ENCODE measurements at places on chromosomes 7 and 10. TPM values are rescaled to one million over a fixed set of nuclear protein-coding genes. Genes with fewer than 3 reads are reported as not detected.
A peak's percentile ranks its signal among the peaks of the same experiment; 100 is the strongest.

DNA sequence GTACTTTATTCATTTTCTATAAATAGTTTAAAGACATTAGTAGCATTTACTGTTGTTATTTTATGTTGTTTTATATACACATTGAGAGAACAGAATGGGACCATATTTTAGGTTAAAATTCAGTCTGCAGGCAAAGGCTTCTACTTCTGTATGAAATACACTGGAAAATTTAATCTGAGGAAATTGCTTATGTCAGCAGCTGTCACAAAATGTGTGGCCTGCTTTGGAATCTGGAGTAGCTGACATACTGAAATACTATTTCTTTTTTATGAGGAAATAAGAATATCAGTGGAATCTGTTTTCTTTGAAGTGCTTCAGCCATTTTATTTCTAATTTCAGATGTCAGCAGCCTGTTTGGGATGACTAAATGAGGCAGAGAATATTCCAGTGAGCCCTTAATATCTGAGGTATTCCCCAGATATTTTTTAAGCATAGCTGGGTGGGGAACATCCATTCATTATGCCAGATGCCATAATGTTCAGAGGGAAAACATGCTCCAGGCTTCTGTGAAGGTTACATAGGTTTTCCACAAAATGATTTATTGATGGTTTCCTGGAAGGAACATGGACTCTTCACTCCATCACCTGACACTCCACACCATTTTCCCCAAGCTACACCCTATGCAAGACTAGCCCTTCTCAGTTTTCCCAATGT is 267.1 kb downstream of the ARL4A start:
- no peak for DNase-seq

Gene PHYHIPL
- 19.1 TPM for polyA plus RNA-seq

GRCh38 chr10:132803416-132804210 is 17.7 kb upstream of the NKX6-2 start:
- DNase-seq = no peak

- DNase-seq = no peak
These were observed 54.1 kb downstream of the HSPA12A start for GRCh38 chr10:116688241-116688711.

GRCh38 chr7:14000247-14000646 is 10.8 kb upstream of the ETV1 start:
- no peak for DNase-seq

DNA sequence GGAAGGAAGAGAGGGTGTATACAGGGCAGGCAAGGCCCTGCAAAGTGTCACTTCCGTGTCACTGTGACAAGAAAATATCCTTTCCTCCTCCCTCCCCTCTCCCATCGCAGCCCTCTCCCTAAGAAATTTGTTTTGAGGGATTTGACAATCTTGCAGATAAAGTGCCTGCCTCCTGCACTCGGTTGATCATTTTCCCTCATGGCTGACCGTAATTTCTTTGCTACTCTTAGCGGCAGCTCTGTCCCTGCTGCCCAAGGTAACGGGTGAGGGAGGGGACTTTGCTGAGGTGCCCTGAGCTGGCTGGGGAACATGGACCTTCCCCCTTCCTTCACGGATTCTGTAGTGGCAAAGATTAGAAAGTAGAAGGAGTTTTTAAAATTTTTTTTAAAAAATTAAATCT is 179.1 kb downstream of the TCF7L2 start:
- no peak for DNase-seq

Gene LIPF
- not detected for polyA plus RNA-seq

Gene OPN1SW
- polyA plus RNA-seq = 0.18 TPM

DNA sequence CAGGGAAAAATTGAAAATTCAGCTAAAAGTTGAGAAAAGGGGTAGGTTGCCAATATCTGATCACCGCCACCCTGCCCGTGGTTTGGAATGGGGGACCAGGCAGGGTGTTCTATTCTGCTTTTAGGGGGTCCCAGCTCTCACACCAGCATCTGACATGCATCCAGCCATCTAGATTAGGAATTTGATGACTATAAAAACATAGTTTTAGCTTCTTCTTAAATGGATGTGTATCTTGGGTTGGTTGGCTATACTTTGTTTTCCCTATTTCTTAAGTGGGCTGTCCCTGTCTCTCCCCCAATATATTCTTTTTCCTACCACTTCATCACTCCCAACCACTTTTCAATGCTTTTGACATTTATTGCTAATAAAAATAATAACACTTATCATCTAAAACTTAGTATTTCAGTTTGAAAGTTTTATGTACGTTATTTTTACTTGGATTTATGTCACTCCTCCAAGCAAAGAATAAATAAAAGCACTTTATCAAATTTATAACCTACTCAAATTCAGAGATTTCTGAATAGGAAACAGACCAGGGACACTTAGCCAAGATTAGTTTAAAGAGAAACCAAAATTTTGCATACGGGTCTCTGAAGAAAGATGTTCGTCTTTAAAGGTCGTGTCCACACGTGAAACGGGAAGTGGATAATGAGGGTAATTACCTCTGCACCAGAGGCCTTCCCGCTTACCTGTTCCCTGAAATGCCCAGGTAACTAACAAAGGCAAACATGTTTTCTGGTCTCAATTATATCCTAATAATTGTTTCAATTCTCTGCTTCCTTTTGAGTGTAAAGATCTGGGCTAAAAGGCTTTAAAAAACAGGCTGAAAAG is 233.2 kb upstream of the AUTS2 start:
- no peak for DNase-seq

DNA sequence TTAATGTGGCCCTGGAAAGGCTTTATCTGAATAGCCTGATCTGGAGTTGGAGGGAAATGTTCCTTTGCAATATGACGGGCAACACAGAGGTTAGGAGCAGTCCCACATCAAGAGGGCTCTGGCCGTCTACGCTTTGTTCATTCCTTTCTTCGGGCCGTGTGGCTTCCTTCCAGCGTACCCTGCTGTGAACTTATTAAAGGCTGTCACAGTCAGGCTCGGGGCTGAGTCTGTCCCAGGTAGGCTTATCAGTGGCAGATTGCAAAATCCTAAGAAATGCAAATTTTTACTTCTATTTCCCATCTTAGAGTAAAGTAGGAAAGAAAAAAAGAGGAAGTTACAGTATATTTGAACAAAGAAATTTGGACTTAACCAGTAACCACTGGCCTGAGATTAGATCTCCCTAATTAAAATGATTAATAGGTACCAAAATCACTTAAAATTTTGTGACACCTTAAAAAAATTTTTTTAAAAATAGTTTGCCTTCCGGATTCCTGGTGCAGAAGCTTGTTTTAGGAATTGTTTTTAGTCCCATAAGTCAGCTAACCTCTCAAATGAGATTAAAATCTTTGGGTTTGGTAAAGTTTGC is 453.1 kb upstream of the MKI67 start:
- DNase-seq = no peak

DNA sequence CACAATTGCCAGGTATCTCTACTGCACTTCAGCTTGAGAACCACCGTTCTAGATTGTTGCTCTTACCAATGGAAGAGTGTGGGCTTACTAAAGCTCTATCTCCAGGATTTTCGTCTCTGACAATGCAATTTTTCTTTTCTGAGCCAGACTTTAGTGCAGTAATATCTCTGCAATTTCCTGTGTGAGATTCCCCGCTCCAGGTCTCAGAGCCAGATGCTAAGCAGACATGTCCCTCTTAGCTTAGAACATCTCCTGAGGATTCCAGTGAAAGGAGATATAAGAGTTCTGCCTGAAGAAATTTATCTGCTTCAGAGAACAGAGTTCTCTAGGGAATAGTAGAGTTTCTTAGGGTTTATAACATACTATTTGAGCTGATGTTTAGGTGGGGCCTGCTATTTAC is 82.0 kb downstream of the SND1 start:
- no peak for DNase-seq

- no peak for DNase-seq
These were observed 26.5 kb upstream of the CHST15 start for GRCh38 chr10:124119946-124120345.

Gene EN2
- polyA plus RNA-seq = not detected

Gene GPR22
- 2.5 TPM for polyA plus RNA-seq

- DNase-seq = peak; percentile 92
These were observed 8.2 kb downstream of the TACR2 start for GRCh38 chr10:69408318-69409175.

DNA sequence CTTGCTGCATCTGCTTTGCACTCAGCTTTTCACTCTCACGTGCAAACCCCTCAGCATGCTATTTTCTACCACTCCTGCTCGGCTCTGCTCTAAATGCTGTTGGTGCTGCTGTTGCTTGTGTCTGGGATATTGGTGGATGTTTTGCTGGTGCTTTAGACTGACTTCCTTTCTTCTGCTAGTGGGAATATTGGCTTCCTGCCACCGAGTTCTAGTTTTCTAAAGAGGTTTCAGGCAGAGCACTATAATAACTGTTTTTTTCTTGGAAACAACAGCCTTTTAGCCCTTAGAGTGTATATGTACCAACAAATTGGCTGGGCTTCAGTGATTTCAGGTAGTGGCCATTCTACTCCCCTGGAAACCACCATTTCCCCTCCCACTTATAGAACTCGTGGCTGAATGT is 27.8 kb downstream of the TMEM236 start:
- DNase-seq = no peak

- no peak for DNase-seq
These were observed 14.6 kb downstream of the EPHB6 start for GRCh38 chr7:142869434-142869833.

Gene MYOF
- 31.6 TPM for polyA plus RNA-seq

- DNase-seq = no peak
These were observed 264.4 kb downstream of the SKAP2 start for GRCh38 chr7:26599982-26600381.

DNA sequence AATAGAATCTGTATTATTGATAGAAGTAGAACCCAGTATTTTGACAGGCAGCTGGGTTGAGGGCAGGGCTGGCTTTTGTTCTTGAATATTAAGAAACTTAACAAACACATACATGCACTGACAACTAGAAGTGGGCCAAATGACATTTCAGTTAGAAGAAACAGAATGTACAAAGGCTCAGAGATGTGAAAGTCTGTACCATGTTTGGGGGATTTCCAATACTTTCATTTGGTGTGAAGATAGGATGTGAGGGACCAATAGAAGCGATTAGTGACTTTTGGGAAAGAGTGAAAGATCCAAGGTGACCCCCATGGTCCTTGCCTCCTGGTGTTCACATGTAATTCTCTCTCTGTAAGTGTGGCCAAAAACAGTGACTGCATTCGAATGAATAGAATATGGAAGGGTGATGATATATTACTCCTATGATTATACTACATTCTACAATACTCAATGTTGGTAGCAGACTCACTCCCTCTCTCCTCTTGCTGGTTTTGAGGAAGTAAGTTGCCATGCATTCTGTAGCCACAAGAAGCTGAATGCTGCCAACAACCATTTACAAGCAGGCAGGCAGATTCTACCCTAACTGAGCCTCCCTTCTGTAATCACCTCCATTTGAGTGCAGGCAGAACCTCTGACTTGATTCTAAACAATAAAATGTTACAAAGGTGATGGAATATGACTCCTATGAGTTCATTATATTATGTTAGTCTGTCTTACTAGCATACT is 151.4 kb downstream of the TMEM168 start:
- peak; percentile 11 for DNase-seq

Gene PSD
- polyA plus RNA-seq = 62.0 TPM

Gene DBNL
- 66.1 TPM for polyA plus RNA-seq

- no peak for DNase-seq
These were observed 16.6 kb upstream of the WDFY4 start for GRCh38 chr10:48667960-48668590.

Gene UCMA
- not detected for polyA plus RNA-seq

Gene TMEM236
- 34.3 TPM for polyA plus RNA-seq

Gene VENTX
- polyA plus RNA-seq = 0.22 TPM

Gene DNAH11
- 0.40 TPM for polyA plus RNA-seq

Gene ZC3HAV1L
- polyA plus RNA-seq = 13.1 TPM

- no peak for DNase-seq
These were observed 108.3 kb downstream of the GLI3 start for GRCh38 chr7:42128703-42129102.

DNA sequence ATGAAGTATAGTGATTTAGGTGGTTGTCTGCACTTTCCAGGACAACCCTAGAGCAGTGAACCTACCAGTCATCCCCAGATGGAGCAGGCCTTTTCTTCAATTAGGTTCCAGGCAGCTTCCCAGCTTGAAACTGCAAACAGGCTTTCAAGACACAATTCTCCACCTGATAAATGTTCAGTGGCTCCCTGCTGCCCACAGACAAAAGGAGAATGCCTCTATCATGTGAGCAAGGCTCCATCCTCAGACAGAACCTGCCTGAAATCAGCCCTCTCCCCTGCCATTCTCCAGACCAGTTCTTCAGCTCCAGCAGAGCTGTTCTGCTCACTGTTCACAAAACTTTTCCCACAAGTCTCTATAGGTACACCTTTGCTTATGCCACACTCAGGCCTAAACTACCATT is 22.1 kb downstream of the RELN start:
- DNase-seq = no peak

GRCh38 chr10:96470116-96470743 is 43.5 kb downstream of the TLL2 start:
- DNase-seq = no peak

DNA sequence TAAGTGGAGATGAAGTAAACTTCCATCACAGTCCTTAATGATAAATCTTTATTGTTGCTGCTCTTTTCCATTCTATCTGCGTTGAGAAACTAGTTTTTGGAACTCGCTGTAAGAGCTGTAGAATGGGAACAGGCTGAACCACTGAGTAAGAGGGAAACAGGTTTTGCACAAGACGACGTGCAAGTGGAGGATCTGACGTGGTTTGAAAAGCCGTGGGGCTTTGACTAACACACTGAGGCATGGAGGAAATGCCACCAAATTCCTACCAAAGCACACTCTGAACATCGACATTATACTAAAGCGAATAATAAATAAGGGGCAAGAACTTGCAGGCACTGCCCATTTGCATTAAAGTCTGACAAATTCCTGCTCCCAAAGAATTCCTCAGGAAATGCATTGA is 160.6 kb downstream of the KLF6 start:
- DNase-seq = no peak

DNA sequence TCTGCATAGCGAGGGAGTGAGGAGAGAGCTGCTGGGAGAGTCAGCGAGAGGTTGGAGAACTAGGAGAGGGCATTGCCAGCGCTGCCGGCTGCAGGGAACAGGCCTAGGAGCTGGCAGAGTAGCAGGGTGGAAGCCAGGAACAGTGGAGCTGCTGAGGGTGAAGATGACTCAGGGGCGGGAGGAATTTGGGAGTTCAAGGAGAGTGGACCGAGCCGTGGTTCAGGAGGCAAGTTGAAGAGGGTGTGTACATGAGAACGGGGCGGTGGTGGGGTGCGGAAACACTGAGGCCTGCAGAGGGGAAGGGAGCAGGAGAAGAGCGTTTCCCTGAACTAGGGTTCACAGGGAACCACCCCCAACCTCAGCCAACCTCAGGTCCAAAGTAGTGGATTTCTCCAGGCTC is 31.5 kb downstream of the HIF1AN start:
- no peak for DNase-seq

- no peak for DNase-seq
These were observed 786.1 kb downstream of the CNTNAP2 start for GRCh38 chr7:146902728-146903127.

Data from large intestine (tissue), 12 donors.